ENCODE measurements at places on chromosomes 7 and 10. TPM values are rescaled to one million over a fixed set of nuclear protein-coding genes. Genes with fewer than 3 reads are reported as not detected.

The CYP3A7 gene
- not detected for total RNA-seq

The C10orf53 gene
- total RNA-seq: not detected

The ANKRD22 gene
- under 0.01 TPM for total RNA-seq

The MPP7 gene
- total RNA-seq: 3.7 TPM

The EGR2 gene
- total RNA-seq: 1.6 TPM

The CFAP70 gene
- total RNA-seq: 0.82 TPM
